ENCODE measurements at places on chromosomes 1 and 21.

DNA sequence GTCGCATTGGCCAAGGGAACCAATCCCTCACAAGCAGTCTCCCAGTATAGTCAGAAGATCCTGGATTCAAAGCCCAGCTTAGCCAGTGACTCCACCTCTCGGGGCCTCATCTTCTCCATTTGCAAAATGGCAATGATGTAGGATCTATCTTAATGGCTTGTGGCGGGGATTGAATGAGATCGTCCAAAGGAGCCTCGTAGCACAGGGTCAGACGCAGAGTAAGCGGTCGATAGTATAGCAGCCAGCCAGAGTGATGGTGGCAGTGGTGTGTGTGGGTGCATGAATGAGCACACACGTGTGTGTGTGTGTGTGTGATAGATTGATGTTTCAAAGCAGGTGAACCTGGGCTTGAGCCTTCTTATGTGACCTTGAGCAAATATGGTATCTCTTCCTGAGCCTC is 79.8 kb upstream of the WNT4 start:
- DNase-seq: no peak

DNA sequence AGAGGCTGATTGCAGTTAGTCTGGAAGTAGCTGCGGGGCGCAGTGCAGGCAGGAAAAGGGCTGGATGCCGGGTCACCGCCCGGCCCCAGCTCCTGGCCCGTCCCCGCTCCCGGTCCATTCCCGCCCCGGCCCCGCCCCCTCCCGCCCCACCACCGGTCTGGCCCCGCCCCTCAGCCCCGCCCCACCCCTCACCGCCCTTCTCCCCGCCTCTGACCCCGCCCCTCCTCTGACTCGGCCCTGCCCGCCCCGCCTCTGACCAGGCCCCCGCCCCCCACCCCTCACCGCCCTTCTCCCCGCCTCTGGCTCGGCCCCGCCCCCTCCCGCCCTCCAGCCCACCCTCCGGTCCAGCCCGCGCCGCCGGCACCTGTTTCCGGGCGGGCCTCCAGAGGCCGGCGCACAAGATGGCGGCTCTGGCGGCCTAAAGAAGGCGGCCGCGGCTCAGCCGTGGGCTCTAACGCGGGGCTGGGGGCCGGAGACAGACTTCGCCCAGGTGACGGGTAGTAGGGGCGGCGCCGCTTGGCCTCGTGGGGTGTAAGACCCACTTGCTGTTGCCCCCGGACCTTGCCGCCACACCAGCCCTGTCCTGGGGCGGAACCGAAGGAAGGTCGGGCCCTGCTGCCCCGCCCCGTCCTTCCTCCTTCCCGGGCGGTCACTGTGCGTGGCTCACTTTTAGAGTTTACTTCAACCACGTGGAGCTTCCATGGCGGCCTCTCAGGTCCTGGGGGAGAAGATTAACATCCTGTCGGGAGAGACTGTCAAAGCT is at the start of gene UBIAD1:
Gene UBIAD1 (plus strand): TSS at position 367 of the 763 bp plus-strand sequence. CDS start 334 bp downstream, at position 701.
- DNase-seq: peak; percentile 87

GRCh38 chr1:1069711-1070676 is 4.1 kb downstream of the RNF223 start:
- DNase-seq: no peak

GRCh38 chr1:66275083-66275482 is 258.9 kb upstream of the SGIP1 start:
- no peak for DNase-seq
